ENCODE measurements at places on chromosomes 12 and 14.

DNA sequence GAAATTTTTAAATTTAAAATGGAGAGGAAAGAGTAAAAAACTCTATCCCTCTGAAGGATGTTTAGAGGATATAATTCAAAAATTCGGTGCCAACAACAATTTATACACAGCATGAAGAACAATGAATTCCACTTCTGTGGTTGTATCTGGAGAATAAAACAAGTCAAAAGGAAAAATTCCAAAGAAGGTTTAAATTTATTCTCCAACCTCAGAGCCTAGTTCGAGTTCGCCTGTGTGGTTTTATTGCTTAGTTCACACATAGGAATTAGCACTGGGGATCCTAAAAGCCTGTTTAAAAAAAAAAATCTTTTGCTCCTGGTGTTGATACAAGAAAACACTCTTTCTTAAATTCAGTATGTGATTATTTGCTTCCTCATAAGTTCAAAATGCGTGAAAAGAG, 79.2 kb downstream of the LLPH start:
- DNase-seq, result no peak

DNA sequence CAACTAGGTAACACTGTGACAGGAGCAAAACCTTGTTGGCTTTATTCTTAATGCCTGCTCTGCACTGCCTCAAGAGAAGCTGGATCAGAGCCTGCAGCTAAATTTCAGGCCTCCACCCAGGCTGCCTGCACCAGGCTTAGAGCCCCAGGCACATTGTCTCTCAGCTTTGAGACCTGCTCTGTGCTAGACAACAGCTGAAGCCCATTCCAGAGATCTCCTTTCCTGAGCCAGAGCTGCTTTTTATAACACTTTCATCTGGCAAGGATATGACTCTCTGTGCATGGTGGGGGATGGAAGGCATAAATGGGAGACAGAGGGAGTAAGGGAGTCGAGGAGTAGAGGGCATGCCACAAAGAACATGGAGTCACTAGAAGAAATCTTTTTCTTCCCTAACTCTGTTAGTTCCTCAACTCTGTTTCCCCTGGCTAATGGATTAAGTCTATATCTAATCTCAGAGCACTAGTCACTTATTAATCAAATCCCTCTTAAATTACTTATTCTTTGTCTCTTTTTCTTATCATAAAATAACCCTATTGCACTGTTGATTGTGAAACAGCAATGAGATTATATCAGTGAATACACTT, 27.1 kb upstream of the LUM start:
- DNase-seq, result no peak

DNA sequence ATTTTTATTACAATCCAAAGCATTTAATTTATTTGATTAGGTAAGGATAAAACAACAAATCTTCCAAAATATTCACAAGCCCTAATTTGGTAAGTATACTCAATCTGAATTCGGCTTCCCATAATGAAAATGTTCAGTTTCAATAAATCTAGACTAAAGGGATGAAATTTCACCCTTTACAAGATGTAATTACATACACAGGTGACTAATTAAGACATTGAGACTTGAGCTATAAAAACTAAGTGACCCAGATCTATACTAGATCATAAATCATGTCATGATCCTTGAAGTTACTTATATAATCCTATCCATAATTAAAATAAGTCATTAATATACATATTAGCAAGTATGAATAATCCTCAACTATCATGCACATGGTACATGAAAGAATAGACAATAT, 36.6 kb downstream of the LRP6 start:
- DNase-seq, result no peak

- DNase-seq, result no peak
Observed at GRCh38 chr12:57196439-57196838, 20.2 kb upstream of the NXPH4 start.

- no peak for DNase-seq
Observed at GRCh38 chr12:94305130-94305957, 154.3 kb downstream of the CEP83 start.

GRCh38 chr14:32509632-32510187, 180.6 kb downstream of the AKAP6 start:
- no peak for DNase-seq

- no peak for DNase-seq
Observed at GRCh38 chr12:31476437-31476836, 114.5 kb downstream of the DENND5B start.

GRCh38 chr12:119989361-119989730, 310 bp downstream of the BICDL1 start:
- DNase-seq, result peak; percentile 48

- peak; percentile 32 for DNase-seq
Observed at GRCh38 chr14:61254808-61255526, 26.2 kb downstream of the TMEM30B start.

DNA sequence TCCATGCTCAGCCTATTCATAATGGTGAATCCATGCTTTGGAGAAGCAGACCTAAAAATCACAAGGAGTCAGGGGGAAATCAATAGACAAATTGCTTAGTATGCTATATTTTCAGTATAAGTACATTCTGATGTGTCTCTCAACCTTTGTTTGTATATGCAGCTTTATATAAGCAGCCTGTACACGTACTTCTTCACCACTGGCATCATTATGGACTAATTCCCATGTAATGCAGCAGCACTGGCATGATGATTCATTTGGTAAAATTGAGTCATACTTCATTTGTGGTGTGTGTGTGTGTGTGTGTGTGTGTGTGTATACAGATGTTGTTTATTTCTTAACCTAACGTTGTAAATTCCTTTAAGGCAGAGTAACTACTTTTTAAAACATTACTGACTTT, 10.9 kb downstream of the DCP1B start:
- DNase-seq, result no peak

GRCh38 chr14:95211721-95212504, 54.6 kb upstream of the DICER1 start:
- DNase-seq, result no peak

GRCh38 chr12:106297681-106298080, 4.9 kb upstream of the TCP11L2 start:
- peak; percentile 31 for DNase-seq

GRCh38 chr12:11885261-11886038, 185.3 kb upstream of the BCL2L14 start:
- DNase-seq, result no peak

DNA sequence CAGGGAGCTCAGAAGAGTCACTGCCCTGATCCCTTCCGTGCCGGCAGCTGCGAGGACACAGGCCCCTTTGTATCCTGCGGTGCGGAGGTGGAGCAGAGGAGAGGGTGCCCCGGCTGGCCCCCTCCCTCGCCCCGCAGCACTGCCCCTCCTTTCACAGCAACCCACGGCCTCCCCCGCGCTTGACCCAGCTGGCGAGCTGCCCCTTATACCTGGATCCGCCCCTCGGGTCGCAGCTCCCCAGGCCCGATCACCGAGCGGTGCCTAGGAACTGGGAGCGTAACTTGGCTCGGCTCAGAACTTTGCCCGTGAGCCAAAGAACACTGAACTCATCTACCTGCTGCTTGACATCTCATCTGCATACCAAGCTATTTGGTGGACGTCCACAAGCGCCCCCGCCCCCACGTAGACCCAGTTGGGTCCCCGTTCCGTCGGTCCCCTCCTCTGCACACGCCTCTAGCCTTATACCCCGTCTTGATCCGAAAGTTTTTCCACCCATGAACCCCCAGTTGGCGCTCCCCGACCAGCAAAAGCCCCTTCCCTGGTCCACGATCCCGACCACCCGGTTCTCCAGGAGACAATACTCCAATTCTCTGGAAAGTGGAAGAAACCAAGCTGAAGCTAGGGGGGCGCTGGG, 697 bp upstream of the DNAJC14 start:
- DNase-seq, result peak; percentile 47

GRCh38 chr14:67666750-67667449, 7.5 kb downstream of the VTI1B start:
- DNase-seq, result no peak

DNA sequence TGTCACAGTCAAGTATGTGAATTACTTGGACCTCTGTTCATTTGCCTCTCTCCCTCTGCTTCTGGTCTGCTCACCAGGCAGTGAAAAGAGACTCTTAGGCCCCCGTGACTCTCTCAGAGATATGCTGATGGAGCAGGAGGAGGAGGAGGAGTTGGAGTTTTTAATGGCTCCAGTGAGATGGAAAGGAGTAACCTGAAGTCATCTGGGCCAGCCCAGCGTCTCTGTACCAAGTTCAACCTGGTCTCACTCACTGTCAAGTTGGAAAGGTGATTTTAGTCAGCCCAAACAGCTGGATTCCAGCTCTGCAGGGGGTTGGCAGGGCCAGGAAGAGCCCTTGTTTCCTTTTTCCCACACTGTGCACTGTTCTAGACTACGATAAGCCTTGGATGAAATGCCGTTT, 48.6 kb downstream of the SH2B3 start:
- no peak for DNase-seq

- peak; percentile 66 for DNase-seq
Observed at GRCh38 chr12:112409064-112409905, at the start of gene RPL6. TSS of gene RPL6 (minus strand) at chr12:112409605. CDS start at chr12:112408656, 949 bp downstream.

GRCh38 chr12:92765871-92766270, 63.1 kb downstream of the PLEKHG7 start:
- no peak for DNase-seq

- DNase-seq, result no peak
Observed at GRCh38 chr14:68865542-68865941, 72.7 kb upstream of the ZFP36L1 start.

DNA sequence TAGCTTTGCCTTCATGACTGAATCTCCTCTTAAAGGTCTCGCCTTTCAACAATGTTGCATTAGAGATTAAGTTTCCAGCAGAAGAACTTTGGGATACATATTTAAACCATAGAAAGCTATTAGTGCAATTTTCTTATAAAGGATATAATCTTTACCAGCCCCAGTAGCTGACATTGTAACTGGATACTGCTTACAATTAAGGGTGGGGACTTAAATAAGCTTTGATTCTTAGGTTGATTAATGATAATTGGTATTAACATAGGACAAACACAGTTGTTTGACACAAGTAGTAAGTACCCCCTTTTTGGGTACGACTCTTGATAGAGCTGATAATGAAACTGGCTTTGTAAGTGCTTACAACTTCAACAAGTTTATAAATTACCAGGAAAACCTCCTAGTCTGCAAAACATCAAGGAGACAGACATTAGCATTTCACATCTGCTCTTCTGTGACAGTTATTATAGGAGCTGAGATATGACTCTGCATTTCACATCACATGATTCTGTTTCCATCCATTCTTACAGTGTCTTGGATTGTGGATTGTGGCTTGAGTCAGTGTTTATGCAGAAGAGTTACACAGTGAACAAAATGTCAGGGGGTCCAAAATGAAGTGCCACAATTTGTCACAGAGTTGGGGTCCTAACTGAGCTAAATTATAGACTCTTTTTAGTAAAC, 249.1 kb upstream of the E2F7 start:
- no peak for DNase-seq

DNA sequence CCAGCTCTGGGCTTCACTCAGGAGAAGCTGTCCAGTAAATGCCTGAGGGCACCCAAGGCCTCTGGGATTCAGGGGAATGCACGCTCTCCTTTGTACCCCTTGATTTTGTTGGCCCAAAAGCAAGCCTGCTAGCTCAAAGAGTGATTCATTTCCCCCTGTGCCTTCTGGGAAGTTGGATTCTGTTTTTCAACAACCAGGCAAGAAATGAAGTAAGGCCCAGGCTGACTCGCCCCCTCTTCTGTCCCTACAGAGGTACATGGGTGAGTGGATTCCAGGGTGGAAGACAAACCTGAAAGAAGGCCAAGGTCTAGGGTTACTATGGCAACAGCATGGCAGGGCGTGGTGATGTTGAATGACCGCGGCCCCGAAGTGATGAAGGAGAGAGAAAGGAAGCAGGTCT, 9.3 kb upstream of the SERPINA5 start:
- no peak for DNase-seq

GRCh38 chr12:130803702-130804101, 35.3 kb downstream of the STX2 start:
- DNase-seq, result no peak

DNA sequence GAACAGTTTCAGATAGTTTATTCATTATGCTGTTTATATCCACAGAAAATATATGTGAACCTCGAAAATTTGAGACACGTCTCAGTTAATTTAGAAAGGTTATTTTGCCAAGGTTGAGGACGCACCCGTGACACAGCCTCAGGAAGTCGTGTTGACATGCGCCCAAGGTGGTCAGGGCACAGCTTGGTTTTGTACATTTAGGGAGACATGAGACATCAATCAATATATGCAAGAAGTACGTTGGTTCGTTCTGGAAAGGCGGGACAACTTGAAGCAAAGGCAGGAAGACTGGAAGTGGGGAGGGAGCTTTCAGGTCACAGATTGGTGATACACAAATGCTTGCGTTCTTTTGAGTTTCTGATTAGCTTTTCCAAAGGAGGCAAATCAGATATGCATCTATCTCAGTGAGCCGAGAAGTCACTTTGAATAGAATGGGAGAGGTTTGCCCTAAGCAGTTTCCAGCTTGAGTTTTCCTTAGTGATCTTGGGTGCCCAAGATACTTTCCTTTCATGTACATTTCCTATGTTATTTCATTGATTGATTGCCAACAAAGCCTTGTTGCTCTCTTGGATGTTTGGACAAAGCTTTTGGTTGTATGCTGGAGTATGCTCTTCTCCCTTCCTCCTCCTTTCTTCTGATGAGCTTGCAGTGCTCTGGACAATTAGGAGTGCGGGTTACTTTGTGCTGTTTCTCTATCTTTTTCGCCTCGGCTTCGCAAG, 3.2 kb downstream of the SNAPC1 start:
- DNase-seq, result no peak

GRCh38 chr12:104701756-104702155, 245.0 kb downstream of the CHST11 start:
- DNase-seq, result no peak

DNA sequence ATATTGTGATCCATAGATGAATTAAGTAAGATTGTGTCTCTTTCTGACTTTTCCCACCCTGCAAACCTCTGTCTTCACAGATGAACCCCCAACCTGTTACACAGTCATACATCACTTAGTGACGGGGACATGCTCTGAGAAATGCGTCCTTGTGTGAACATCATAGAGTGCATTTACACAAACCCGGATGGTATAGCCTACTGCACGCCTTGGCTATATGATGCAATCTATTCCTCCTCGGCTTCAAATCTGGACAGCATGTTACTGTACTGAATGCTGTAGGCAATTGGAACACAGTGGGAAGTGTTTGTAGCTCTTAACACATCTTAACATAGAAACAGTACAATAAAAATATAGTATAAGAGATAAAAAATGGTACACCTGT, 7.4 kb upstream of the TESPA1 start:
- no peak for DNase-seq

DNA sequence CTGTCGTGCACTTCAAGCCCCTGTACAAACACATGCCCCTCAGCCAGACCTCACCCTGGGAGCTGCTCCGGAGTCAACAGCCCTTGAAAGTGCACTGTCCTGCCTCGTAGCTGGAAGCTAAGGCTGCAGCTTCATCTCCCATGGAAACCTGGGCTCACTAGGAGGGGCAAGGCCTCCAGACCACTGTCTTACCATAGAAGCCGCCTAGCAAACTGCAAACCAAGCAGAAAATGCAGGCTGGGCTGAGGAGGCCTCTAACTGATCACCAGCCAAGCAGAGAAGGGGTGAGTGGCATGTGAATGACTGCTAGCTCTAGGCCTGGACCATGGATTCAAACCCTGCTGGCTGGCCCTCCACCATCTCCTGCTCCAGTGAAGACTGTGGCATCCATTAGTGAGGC, 340.2 kb downstream of the CACNA1C start:
- DNase-seq, result no peak

- DNase-seq, result no peak
Observed at GRCh38 chr12:41992022-41992421, 152.7 kb downstream of the GXYLT1 start.

- no peak for DNase-seq
Observed at GRCh38 chr12:92489781-92490180, 213.0 kb upstream of the PLEKHG7 start.
